ENCODE measurements at places on chromosomes 13 and 19.

DNA sequence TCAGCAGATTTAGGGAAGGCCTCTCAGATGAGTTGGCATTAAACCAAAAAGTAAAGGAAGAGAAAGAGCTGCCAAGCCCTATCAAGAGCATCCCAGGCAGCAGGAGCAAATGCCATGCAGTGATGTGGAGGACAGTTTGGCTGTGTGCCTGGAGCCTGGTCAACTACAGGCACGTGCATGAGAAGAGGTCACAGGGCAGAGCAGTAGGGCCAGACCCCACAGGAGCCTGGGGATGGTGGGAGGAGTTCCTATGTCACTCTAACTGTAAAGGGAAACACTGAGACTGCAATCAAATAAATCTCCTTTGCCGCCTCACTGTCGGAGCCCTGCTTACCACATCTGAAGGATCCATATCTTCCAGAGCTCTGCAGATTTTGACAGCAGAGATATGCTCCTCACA lies 240.5 kb downstream of the ENOX1 start:
- no peak for DNase-seq

DNA sequence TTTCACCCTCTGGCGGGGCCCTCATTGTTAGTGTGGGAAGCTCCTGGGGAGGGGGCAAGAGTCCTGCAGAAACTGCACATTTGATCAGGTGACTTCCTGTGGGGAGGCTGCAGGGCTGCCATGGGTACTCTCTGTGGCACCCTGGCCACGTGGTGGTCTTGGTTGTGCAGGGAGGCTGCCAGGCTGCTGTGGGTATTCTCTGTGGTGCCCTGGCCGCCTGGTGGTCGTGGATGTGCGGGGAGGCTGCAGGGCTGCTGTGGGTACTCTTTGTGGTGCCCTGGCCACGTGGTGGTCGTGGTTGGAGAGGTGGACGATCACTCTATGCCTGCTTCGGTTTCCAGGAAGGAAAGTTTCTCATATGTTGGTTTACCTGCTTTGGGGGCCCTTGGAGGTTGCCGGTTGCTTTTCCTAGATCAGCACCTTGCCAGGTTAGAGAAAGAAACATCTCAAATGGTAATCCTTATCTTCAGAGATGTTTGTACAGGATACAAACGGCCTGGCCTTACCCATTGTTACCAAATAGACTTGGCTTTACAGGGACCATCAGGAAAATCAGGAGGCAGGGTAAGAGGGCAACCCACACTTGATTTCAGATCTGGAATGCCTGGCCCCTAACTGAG lies 22.9 kb downstream of the TEX29 start:
- no peak for DNase-seq

- no peak for DNase-seq
These were observed 4.3 kb upstream of the PSMC4 start for GRCh38 chr19:39966617-39967016.

- no peak for DNase-seq
These were observed 892 bp downstream of the TRIR start for GRCh38 chr19:12733369-12734214.

DNA sequence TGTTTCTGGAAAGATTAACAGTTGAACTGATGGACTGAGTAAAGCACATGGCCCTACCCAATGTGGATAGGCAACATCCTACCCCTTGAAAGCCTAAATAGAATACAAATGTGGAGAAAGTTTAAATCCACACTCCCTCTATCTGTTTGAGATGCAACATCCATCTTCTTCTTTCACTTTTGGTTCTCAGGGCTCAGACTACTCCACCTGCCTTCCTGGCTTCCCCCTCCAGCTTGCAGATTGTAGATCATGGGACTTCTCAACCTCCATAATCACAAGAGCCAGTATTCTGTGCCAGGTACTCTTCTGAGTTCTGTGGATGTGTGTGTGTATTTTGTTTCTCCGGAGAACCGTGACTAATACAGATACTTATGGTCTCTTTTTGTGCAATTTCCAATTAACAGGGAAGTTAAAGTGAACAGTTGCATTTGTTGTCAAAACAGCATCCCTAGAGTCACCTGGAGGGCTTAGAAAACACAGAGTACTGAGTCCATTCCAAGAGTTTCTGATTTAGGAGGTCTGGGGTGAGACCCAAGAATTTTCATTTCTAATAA lies 590.3 kb upstream of the MIR17HG start:
- no peak for DNase-seq

DNA sequence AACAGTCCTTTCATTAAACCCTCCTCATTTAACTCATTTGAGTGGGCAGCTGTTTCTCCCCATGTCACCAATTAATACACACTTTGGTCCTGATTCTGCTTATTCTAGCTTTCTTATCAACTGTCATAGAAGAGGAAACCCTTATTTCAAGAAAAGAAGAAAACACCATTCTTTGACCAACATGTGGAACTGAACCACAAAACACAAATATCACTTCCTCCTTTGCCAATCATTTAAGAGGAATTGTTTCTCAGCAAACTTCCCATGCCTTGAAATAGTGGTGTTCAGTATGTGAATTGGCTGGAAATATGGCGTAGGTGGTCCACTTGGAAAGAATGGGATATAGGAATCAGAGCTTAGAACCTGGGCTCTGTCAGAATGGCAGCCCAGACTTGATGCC lies 20.4 kb downstream of the MBD3L2B start:
- no peak for DNase-seq

DNA sequence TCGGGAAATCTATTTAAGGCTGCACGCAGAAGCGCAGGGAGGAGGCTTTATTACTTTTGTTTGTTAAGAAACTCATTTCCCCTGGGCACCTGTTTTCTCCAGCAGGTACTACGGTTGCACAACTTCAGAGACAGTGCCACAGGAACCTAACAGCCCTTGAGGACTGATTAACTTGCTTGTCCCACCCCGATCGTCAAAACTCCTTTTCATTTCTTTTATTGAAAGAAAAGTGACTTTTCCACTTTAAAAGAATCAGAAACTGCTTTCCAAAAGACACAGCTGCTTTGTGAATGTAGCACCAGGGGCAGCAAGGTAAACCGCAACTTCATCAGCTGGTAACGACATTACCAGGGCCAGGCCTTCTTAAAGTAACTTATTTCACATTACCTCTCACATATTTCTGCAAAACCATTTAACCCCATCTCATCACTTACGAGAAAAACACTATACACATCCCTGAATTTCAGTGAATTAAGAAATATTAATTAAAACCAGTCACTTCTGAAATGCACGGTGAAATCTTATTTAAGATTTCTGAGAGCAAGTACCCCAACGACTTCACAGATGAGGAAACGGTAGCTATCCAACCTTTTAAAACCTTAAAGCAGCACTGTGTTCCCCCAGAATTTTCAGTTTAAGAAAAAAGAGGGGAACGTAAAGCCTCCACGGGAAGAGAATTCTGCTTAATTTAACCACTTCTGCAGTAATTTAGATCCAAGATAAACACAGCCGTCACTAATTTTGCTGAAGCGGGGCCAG lies 1.4 kb downstream of the ANKRD10 start:
- DNase-seq: no peak

DNA sequence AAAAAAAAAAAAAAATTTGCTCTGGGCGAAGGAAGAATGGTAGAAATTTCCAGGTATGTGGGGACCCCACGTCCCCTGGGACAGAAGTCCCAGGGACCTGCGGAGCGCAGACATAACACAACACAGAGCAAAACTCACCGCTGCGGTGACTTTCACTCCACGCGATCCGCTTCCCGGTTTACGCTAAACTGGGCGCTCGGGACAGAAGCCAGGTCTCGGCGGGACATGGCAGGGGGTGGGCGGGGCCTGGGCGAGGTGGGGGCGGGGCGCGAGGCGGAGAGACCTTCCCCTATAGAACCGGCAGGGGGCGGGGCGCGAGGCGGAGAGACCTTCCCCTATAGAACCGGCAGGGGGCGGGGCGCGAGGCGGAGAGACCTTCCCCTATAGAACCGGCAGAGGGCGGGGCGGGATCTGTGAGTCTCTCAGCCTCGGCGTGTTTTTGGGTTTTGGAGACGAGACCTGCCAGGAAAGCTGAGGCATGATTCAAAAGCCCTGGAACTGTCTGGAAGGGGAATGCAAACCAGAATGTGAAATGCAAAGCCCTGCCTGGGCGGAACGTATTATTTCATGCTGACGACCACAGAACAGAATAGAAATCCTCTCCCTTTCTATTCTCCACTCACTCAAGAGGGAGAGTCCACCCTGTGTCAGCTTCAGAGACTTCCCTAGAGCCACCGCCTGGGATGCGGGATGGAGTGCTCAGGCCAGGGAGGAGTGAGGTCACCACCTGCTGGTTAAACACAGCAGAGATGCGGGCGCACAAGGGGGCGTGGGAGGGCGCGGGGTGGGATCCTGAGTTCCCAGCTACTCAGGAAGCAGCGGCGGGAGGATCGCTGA lies 20.2 kb upstream of the ERVV-1 start:
- peak; percentile 50 for DNase-seq

- no peak for DNase-seq
These were observed 15.3 kb upstream of the HNRNPUL1 start for GRCh38 chr19:41248895-41249294.

DNA sequence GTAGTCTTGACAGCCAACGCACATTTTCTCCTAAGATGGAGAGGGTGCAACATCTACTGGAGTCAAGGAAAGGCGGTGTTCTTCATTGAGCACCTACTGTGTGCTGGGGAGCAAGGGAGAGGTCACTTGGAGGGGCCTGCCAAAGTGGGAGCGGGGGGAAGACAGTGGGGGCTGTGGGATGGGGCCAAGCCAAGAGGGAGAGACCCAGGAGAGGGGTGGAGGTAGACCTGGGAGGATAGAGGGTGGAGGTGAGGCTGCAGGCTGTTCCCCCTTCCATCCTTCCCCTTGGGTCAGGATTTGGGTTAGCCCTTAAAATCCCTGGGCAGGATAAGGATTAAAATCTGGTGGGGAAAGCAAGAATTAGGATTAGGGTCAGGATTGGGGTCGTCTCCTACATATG lies 1.7 kb upstream of the PLPP2 start:
- DNase-seq: no peak

- no peak for DNase-seq
These were observed 16.7 kb downstream of the ZNF787 start for GRCh38 chr19:56104423-56104822.

DNA sequence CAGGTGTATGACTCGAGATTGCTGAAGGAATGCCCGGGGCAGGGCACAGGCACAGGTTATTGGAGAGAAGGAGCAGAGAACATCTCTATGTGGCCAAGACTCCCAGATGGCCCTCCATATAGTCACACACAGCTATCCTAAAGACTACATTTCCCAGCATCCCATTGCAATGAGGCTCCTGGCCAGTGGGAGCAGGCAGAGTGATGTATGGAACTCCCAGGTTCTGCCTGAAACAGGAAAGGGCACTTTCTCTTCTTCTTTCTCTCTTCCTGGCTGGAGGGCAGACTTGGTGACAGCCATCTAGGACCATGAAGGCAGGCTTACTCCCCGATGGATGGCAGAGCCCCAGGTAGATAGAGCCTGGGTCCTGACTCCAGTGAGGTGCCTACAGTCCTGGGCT lies 13.5 kb downstream of the PPP1R13L start:
- no peak for DNase-seq

DNA sequence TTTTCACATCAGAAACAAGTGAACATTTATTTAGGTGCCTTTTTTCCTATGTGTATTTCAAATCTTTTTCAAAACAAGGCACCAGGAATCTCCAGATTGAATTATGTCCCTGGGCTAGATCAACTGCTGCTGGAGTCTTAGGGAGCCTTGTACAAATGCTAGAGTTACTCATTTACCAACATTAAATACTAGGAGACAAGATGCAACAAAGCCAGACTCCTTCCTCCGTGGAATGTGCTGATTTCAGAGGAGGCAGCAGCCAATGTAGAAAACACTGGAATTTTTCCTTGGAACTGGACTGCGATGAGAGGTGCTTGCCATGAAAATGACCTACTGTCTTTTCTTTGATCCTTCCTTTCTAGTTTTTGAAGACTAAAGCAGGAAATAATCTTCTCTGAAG lies 1514.7 kb upstream of the MIR17HG start:
- DNase-seq: no peak

DNA sequence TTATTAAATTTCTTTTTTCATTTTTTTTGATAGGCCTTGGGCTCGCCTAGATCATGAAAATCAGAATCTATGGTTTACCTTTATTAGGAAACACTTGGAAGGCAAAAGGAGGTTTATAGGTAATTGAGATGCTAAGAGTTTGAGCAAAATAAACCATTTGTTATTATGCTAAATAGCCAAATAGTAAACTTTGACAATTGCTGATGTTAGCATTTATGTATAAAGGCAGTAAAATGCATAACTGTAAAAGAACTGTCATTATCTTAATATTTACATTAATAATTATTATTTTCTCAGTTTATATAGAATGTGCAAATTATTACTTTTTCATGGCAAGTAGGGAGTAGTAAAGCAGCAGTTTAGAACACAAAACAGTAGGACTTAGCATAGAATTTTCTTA lies 1737.8 kb upstream of the PRR20A start:
- DNase-seq: no peak

DNA sequence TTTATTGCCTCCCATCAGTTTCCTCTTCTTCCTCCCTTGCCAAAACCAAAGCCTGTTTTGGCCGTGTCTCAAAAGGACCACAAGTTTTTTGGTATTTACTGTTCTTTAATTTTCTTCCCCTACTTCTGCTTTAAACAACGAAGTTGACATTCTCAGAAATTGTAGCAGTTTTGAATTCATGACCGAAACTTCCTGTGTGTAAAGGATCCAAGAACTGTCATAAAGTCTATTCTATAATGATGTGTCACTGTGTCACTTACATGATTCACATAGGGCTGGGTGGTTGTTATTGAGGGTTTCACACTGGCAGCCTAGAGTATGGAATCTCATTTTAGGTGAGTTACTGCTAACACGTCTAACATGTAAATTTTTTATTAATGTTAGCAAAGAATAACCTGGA lies 741.0 kb upstream of the KLHL1 start:
- DNase-seq: no peak

GRCh38 chr13:86080340-86080995 lies 281.2 kb upstream of the SLITRK6 start:
- DNase-seq: peak; percentile 19

DNA sequence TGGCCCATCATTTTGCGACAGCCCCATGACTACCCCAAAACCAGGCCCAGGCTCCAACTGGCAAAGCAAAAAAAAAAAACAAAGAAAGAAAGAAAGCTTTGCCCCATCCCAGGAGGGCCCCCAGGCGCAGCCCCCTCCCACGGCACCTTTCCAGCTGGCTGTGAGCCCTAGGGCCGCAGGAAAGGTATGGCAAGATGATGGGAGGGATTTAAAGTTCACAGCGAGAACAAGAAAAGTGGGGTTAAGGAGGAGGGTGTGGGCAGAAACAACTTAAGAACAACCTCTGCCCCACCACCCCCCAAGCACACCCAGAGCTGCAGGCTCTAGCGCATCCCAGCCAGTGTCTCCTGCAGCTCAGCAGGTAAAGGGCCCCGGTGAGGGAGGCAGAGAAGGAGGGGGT lies at the start of gene CYP2F1:
Gene CYP2F1, plus strand, starts transcription at position 301 of the 400 bp plus-strand sequence. CDS start 1,757 bp downstream, outside the sequence.
- DNase-seq: no peak
